ENCODE measurements at places on chromosomes 1 and 21.

DNA sequence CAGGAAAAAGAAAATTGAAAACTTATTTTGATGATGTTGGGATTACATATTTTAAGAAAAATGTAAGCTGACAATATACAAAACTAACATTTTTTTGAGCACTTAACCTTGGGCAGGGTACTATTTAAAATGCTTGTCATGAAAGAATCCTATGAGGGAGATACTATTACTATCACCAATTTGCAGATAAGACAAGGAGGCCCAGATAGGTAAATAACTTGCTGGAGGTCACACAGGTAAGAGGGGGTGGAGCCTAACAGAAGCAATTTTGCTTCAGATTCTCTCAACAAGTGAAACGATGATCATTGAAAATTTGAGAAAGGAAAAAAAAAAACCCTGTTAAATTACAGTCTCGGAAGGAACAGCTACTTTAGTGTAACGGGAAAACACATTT lies 1.2 kb downstream of the GART start:
- DNase-seq, result no peak

- no peak for DNase-seq
Observed at GRCh38 chr21:35925497-35925896, 134.8 kb downstream of the SETD4 start.

- DNase-seq, result no peak
Observed at GRCh38 chr1:232017057-232017456, 390.5 kb downstream of the DISC1 start.

DNA sequence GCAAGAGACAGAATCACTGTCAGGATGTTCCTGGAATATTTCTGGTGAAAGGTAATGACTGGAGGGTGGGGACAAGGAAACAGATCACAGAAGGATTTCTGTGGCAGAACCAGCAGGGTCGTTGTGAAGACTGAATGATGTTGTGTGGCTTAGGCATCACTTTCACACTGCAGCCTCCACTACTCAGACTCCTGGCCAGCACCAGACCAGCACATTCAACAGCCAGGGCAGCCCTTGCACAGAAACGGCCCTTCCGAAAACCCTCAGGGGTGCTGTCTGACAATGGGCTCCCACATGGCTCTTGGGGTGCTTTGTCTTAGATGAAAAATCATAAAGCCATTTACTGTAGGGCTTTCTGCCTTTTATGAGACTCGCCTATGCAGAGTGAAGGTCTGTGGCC lies 3.8 kb upstream of the RAB7B start:
- DNase-seq, result no peak

DNA sequence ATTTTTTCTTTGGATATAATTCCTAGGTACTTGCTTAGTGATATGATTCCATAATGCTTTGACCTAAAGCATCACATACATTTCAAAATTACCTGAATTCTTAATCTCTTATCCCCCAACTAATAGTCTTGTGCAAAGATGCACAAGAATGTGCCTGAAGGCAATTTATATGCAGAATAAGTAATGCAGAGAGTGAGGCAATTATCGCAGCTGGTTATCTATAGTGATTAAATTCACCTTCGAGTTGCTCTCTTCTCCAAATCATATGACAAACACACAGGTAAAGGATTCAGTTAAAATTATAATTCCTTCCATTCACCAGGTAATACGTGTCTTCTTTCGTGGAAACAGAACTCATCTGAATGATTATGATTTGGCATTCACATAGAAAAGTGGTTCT lies 717.3 kb downstream of the MRPL39 start:
- no peak for DNase-seq

- DNase-seq, result no peak
Observed at GRCh38 chr21:45870851-45871615, 110.5 kb upstream of the COL6A1 start.

DNA sequence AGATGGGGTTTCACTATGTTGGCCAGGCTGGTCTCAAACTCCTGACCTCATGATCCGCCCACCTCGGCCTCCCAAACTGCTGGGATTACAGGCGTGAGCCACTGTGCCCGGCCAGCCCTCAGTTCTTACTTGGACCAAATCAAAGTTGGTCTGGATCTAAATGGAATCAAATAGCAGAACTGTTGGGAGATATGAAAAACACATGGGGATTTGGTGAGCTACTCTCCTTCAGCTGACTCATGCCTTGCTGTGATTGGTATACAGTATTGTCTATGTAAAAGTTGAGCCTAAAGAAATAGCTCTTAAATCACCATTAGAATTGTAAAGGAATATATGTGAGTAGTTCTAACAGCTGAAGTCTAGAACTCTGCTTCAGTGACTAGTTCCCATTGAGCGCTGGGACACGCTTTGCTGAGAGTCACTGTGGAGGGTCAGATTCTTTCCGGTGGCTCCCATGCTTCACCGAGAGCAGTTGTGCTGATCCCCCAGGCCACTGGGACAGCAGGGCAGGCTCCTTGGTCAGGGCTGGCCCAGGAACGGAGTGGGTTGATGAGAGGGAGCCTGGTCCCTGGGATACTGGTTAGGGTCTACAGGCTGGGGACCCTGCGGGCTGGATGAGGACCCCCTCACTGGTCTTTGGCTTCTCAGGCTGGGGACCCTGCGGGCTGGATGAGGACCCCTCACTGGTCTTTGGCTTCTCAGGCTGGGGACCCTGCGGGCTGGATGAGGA lies 14.0 kb downstream of the PKNOX1 start:
- no peak for DNase-seq

GRCh38 chr1:55929652-55930051 lies 649.7 kb downstream of the PLPP3 start:
- no peak for DNase-seq

GRCh38 chr1:31549809-31550620 lies 26.3 kb upstream of the TINAGL1 start:
- DNase-seq, result no peak

DNA sequence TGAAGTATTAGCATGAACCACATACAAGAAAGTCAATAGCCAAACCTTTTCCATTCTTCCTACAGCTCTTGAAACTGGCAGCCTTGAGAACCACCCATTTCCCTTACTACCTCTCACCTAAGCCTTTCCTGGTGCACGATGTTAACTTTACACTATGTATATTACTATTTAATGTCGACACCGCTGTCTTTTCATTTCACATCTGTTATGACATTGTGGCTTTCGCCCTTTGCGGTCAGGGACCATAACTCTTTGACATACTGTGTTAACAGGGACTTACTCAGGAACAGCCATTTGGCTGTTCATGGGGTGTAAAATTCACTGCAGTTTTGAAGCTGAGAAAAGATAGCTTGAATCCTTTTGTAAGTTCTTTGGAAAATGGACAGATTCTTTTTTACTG lies 21.1 kb upstream of the GPR88 start:
- no peak for DNase-seq

GRCh38 chr1:178684542-178685000 lies 40.5 kb upstream of the RALGPS2 start:
- DNase-seq, result no peak

DNA sequence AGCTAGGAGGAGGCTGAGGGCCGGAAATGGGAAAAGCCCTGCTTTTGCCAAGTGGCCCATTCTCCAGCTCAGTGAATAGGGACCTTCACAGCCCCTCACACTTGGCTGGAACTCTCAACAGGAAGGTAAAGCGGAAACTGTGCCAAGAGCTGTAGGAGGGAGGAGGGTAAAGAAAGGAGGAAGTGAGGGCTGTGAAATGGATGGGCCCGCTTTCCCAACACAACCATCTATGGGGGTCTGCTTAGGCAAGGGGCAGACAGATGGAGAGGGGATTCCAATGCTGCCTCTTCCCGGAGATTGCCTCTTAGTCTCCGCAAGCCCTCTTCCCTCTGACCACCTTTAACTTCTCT lies 5.2 kb downstream of the INKA2 start:
- no peak for DNase-seq
